ENCODE measurements at places on chromosomes 1 and 21.

DNA sequence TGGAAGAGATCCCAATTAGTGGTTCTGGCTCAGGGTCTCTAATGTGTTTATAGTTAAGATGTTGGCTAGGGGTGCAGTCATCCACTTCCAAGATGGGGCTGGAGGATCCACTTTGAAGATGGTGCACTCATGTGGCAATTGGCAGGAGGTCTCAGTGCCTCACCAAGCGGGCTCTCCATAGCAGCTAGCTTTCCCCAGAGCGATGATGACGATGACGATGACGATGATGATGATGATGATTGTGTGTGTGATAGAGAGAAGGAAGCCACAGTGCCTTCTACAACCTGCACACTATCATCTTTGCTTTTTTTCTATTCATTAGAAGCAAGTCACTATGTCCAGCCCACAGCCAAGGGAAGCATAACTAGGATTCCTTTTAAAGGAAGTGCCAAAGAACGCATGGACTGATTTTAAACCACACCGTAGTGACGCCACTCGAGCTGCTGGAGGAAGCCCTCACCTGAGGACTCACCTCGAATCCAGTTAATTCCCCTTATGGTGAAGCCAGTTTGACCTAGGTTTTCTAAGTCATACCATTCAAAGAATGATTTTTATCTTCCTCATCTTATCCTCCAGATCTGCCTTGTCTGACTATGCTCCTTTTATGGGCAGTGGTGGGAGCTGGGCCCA lies 49.4 kb downstream of the SRRM1 start:
- no peak overlapping the region for H3K4me3 ChIP-seq
- peaks cover 13% of the 10 kb centered on the region for H3K4me1 ChIP-seq
- peaks cover 2% of the 10 kb centered on the region for H3K27me3 ChIP-seq
- H3K36me3 ChIP-seq, result no peaks in the 10 kb centered on the region

DNA sequence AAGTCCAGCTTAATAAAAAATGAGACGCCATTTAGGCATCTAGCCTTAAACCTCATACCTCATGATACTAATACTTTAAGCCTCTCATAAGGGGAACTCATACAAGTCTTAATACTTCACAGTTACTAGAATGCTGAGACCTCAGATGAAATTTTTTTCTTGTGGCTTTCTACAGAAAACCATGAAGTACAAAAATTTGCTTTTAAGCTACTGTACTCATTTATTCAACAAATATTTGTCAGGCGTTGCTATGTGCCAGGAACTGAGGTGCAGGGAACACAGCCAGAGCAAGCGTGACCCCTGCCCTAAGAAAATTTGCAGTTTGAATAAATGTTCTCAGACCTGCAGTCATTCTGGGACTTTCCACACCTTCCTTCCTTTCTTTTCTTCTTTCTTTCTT lies 150.6 kb downstream of the MRPL39 start:
- no peak overlapping the region for H3K27ac ChIP-seq
- no peak overlapping the region for H3K4me3 ChIP-seq
- no peak for DNase-seq

DNA sequence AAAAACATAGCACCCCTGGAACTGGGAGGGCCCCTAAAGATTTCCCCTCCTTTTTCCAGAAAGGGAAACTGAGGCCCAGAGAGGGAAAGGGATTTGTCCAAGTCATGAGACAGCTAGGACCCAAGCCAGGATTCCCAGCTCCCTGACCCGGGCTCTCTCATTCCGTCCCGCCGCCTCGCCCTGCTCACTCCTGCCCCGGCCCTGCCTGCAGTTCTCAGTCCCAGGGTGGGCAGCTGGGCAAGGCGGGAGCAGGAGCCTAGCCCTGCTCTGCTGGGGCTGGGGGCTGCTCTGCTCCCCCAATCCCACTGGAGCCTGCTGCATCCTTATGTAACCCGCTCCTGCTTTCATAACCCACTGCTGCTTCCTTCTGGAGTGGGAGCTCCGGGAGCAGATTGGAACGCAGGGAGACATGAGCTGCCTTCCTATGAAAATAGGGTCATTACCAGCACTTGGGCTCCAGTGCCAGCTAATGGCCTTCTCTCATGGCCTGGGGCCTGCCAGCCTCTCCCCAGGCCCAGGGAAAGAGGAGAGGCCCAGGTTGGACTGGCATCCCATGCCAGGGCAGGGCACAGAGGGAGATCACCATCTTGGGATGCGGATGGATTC lies 84.5 kb downstream of the CAMK2N1 start:
- no peak for DNase-seq
- peaks cover 91% of the 10 kb centered on the region for H3K27me3 ChIP-seq
- no peaks in the 10 kb centered on the region for H3K36me3 ChIP-seq
- H3K4me3 ChIP-seq, result no peak overlapping the region
- H3K27ac ChIP-seq, result no peak overlapping the region
- peaks cover 3% of the 10 kb centered on the region for H3K4me1 ChIP-seq

DNA sequence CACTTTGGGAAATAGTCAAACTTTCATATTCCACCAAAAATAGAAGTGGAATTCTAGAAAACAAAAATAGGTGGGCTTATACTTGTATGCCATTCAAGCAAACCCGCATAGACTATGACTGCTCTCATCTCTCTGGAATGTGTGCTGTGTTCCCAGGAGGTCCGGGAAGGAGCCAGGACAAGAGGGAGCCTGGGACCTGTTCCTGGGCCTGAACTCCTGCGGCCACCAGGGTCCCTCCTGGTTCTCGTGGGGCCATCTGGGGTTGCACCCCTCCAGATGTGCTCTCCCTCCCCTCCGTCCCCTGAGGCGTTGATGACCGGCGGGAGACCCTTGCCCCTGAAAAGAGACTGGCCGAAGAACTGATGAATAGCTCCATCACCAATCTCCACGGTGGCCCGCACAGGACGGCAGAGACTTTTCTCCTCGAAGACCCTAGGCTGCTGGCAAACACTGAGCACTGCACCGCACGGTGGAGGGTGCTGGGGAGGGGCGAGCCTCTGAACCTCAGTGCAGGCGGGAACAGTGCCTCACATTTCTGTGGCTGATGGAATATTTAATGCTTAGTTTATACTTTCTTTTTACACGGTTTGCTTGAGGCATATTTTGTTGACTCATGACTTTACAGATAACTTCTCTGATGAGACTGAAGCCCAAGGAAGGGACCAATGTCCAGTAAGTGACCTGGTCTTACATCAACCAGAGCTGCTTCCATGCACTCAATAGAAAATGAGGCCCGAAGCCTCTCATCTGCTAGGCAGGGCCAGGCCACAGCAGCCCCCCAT lies 9.6 kb upstream of the ADARB1 start:
- H3K27ac ChIP-seq, result no peak overlapping the region
- DNase-seq, result no peak
- no peak overlapping the region for H3K4me3 ChIP-seq
- peaks cover 8% of the 10 kb centered on the region for H3K4me1 ChIP-seq
- H3K36me3 ChIP-seq, result no peaks in the 10 kb centered on the region

- H3K27me3 ChIP-seq, result no peaks in the 10 kb centered on the region
- H3K27ac ChIP-seq, result no peak overlapping the region
- no peak overlapping the region for H3K4me3 ChIP-seq
- DNase-seq, result no peak
- H3K36me3 ChIP-seq, result no peaks in the 10 kb centered on the region
These were observed 106.2 kb downstream of the PLPPR4 start for GRCh38 chr1:99370476-99370875.

- no peak overlapping the region for H3K4me3 ChIP-seq
- H3K27ac ChIP-seq, result no peak overlapping the region
- H3K36me3 ChIP-seq, result peaks cover 27% of the 10 kb centered on the region
- no peak for DNase-seq
- H3K27me3 ChIP-seq, result no peaks in the 10 kb centered on the region
These were observed 650 bp downstream of the TNFAIP8L2 start for GRCh38 chr1:151157067-151157531.
